ENCODE measurements at places on chromosomes 13 and 19. TPM values are rescaled to one million over a fixed set of nuclear protein-coding genes. Genes with fewer than 3 reads are reported as not detected.
A peak's percentile ranks its signal among the peaks of the same experiment; 100 is the strongest.

DNA sequence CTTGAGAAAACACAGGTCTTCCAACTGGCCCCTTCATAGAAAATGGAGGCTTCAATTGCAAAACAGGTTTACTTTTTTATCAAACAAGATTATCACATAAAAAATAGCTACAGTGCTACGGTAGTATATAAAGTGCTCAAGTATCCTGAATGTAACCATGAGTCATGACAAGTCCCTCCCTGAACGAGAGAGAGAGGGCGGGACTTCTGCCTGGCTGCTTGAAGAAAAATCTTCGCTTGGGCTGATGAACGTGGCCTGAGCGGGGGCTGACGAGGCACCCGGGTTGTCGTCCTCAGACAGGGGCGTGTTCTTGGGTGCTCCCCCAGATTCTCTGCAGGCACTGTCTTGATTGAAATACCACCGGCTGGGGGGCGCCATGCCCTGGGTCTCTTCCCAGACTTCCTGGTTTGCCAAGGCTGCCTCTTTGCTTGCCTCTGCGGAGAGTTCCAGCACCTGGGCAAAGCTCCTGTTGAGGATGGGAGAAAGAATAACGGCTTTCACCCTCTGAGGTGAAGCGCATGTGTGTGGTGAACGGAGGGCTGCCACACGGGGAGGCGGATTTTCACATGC is 23.2 kb upstream of the CPAMD8 start:
- H3K4me3 ChIP-seq, result no peak overlapping the region
- H3K36me3 ChIP-seq, result peaks cover 3% of the 10 kb centered on the region
- DNase-seq, result peak; percentile 63
- H3K4me1 ChIP-seq, result no peaks in the 10 kb centered on the region
- no peak overlapping the region for H3K27ac ChIP-seq

DNA sequence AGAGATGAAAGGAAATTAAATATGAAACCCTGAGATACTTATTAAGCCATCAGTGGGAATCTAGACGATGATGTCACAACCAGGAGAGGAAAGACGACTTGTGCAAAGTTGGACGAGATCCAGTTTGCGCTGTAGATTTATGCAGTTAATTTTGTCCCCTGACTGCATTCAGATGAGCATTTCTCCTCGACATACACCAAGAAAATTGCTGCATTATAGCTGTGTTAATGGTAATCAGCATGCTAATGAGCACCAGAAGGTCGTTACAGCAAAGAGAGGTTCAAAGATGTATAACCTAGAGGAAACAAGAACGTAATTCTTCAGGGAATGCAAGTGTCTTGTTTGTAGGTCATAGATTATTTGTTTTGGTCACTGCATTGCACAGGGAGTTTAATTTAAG is 371.7 kb downstream of the RBM26 start:
- H3K4me1 ChIP-seq, result no peaks in the 10 kb centered on the region
- H3K36me3 ChIP-seq, result no peaks in the 10 kb centered on the region
- no peaks in the 10 kb centered on the region for H3K27me3 ChIP-seq
- no peak overlapping the region for H3K27ac ChIP-seq

GRCh38 chr13:45932676-45933075 is 81.1 kb upstream of the SIAH3 start:
- H3K27ac ChIP-seq, result no peak overlapping the region
- H3K4me3 ChIP-seq, result no peak overlapping the region
- H3K4me1 ChIP-seq, result no peaks in the 10 kb centered on the region
- DNase-seq, result no peak
- no peaks in the 10 kb centered on the region for H3K36me3 ChIP-seq

DNA sequence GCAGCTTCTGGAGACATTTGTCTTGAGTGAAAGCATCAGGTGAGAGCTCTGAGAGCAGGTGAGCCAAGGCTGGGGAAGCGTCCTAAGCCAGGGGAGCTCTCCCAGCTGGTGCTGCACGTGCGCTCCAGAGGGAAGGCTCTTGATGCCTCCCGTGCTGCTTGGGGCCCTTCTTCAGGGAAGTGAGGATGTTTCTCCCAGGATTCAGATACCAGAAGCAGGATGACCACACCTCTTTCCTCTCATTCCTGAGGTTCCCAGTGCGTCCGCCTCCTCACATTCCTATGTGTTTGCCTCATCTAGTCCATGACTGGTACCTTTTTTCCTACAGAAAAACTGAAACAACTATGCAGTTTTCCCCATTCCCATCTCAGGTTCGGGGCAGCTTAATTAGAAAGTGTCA is 231.0 kb upstream of the IRS2 start:
- no peaks in the 10 kb centered on the region for H3K36me3 ChIP-seq
- H3K27me3 ChIP-seq, result no peaks in the 10 kb centered on the region
- H3K4me3 ChIP-seq, result no peak overlapping the region
- H3K27ac ChIP-seq, result peak overlapping the region; percentile 55

- no peak overlapping the region for H3K27ac ChIP-seq
- H3K4me1 ChIP-seq, result peaks cover 6% of the 10 kb centered on the region
- no peaks in the 10 kb centered on the region for H3K36me3 ChIP-seq
- H3K4me3 ChIP-seq, result no peak overlapping the region
Observed at GRCh38 chr13:33490461-33491327, 205.1 kb upstream of the STARD13 start.

DNA sequence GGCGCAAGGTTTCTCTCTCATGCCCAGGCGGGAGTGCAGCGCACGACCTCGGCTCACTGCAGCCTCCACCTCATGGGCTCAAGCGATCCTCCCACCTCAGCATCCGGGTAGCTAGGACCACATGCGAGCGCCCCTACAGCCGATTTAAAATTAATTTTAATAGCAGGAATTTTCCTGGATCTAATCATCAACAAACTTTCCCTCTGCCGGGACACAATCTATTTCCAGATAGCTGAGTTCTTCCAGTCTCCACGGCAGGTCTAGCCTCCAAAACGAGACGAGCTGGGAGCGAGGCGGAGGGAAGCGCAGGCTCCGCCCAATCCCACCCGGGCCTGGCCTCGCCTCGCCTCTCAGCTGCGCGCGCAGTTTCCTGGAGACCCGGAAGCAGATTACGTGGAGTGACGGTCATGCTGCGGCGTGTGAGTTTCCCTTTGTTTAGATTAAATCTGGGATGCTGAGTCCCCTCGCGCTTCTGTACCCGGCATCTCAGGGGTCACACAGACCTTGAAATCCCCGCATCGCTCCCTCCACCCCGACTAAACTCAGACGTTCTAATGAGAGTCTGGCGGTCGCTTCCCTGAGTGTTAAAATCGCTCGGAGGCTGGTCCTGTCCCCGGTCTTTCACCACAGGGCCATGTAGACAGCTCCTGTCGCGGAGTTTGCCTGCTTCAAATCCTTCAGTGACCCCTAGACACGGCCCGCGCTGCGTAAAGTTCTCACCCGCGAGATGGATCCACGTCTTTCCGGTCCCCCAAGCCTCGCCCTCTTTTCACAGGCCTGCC is at the start of gene ZNF880:
ZNF880 (plus strand) TSS at position 365 of the 782 bp plus-strand sequence; CDS start at position 408, 43 bp downstream.
- H3K27me3 ChIP-seq, result no peaks in the 10 kb centered on the region
- peak; percentile 93 for DNase-seq
- no peaks in the 10 kb centered on the region for H3K4me1 ChIP-seq
- H3K36me3 ChIP-seq, result no peaks in the 10 kb centered on the region
- peak within 1 kb of the TSS; percentile 84 for H3K4me3 ChIP-seq
- H3K27ac ChIP-seq, result peak within 1 kb of the TSS; percentile 100

- H3K27me3 ChIP-seq, result no peaks in the 10 kb centered on the region
- no peaks in the 10 kb centered on the region for H3K36me3 ChIP-seq
- H3K4me3 ChIP-seq, result no peak overlapping the region
- H3K4me1 ChIP-seq, result no peaks in the 10 kb centered on the region
- no peak overlapping the region for H3K27ac ChIP-seq
- DNase-seq, result no peak
Observed at GRCh38 chr19:15587663-15588062, 27.4 kb upstream of the CYP4F8 start.

GRCh38 chr13:39862900-39863299 is 207.4 kb downstream of the COG6 start:
- no peaks in the 10 kb centered on the region for H3K4me1 ChIP-seq
- H3K4me3 ChIP-seq, result no peak overlapping the region
- H3K27me3 ChIP-seq, result no peaks in the 10 kb centered on the region

- no peaks in the 10 kb centered on the region for H3K27me3 ChIP-seq
- no peak overlapping the region for H3K27ac ChIP-seq
- DNase-seq, result peak; percentile 33
- H3K36me3 ChIP-seq, result no peaks in the 10 kb centered on the region
- H3K4me1 ChIP-seq, result peaks cover 2% of the 10 kb centered on the region
Observed at GRCh38 chr13:94232956-94233355, 246.5 kb downstream of the DCT start.

GRCh38 chr13:98350746-98351330 is 173.8 kb upstream of the RNF113B start:
- H3K36me3 ChIP-seq, result no peaks in the 10 kb centered on the region
- H3K27me3 ChIP-seq, result no peaks in the 10 kb centered on the region
- H3K4me1 ChIP-seq, result peaks cover 2% of the 10 kb centered on the region
- no peak overlapping the region for H3K4me3 ChIP-seq

GRCh38 chr19:16202320-16203255 is 4.9 kb downstream of the AP1M1 start:
- H3K4me3 ChIP-seq, result no peak overlapping the region
- DNase-seq, result peak; percentile 24
- peaks cover 49% of the 10 kb centered on the region for H3K36me3 ChIP-seq
- peaks cover 14% of the 10 kb centered on the region for H3K4me1 ChIP-seq
- no peak overlapping the region for H3K27ac ChIP-seq

DNA sequence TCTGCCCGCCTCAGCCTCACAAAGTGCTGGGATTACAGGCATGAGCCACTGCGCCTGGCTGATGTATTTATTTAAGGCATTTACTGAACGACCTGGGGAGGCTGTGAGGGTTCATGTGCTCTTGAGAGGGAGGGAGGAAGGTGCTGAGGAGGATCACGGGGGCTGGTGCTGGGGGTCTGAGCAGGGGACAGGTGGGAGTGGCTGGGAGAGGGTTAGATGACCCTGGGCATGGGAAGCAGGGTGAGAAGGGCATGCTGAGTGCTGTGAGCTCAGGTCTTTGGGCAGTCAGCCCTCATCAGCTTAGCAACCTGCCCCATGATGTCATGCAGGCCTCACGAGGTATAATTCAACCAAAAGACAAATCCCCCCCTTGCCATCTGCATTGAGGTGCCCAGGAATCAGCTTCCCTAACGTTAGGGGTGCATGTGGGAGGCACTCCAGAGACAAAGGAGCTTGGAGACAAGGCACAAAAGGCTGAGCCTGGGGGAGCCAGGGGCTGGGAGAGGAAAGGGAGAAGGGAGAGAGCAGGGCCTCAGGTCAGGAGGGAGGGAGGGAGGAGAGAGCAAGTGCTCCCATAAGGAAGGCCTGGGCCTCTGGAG is 36.4 kb downstream of the SUGP2 start:
- H3K27me3 ChIP-seq, result no peaks in the 10 kb centered on the region
- H3K36me3 ChIP-seq, result peaks cover 30% of the 10 kb centered on the region
- no peak for DNase-seq
- no peak overlapping the region for H3K4me3 ChIP-seq

DNA sequence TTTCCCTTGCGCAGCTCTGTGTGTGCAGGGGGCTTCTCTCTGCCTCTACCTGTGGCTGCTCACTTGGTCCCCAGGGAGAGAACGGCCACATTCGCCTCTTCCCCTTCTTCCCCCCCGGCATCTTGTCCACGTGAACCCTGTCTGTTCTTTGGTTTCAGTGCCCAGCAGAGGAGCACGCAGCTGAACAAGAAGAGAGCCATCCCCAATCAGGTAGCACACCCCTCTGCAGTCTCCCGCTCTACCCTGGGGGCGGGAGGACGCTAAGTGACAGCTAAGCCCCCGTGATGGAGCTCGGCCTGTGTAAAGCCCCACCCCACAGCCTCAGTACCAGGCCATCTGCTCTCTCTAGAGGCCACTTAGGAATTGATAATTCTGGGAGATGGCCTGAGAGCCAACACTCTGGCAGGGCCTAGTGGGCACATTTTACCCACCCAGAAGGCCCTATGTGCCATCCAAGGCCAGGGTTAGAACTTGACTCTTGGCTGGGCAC is 30.2 kb downstream of the TMED1 start:
- H3K36me3 ChIP-seq, result peaks cover 33% of the 10 kb centered on the region
- no peaks in the 10 kb centered on the region for H3K4me1 ChIP-seq
- H3K4me3 ChIP-seq, result no peak overlapping the region
- H3K27ac ChIP-seq, result no peak overlapping the region
- H3K27me3 ChIP-seq, result no peaks in the 10 kb centered on the region

GRCh38 chr19:19847781-19848180 is 17.9 kb upstream of the ZNF253 start:
- H3K27me3 ChIP-seq, result no peaks in the 10 kb centered on the region
- H3K36me3 ChIP-seq, result no peaks in the 10 kb centered on the region
- H3K4me1 ChIP-seq, result no peaks in the 10 kb centered on the region
- no peak overlapping the region for H3K4me3 ChIP-seq
- DNase-seq, result no peak

DNA sequence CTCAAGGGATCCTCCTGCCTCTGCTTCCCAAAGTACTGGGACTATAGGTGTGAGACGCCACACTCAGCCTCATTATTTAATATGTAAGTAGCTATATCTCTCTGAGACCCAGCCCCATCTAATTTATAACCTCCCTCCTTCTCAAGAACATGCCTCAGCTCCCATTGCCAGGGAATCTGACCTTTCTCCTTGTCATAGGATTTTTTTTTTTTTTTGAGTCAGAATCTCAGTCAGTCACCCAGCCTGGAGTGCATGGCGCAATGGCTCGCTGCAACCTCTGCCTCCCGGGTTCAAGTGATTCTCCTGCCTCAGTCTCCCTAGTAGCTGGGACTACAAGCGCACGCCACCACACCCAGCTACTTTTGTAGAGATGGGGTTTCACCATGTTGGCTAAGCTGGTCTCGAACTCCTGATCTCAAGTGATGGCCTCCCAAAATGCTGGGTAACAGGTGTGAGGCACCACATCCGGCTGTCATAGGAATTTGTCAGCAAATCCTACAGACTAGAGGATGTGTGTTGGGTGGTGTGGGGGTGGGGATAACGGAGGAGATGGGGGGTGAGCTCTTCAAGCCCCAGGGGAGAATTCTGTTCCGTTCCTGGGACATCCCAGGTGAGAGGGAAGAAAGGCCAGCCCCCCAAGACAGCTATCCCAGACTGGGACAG is 5.1 kb upstream of the EPS8L1 start:
- no peak for DNase-seq
- peaks cover 21% of the 10 kb centered on the region for H3K27me3 ChIP-seq
- H3K36me3 ChIP-seq, result no peaks in the 10 kb centered on the region

DNA sequence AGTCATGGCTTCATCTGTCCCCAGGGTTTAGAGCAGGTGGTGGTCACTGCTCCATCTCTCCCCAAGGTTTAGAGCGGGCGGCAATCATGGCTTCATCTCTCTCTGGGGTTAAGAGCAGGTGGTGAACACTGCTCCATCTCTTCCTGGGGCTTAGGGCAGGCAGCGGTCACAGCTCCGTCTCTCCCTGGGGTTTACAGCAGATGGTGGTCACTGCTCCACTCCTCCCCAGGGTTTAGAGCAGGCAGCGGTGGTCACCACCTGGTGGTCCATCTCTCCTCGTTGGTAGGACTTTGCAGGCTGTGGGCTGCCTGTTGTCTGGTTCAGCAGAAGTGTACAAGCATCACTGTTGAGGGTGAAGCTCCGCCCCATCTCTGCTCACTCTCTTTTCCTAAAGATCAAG is 52.8 kb upstream of the ARHGEF7 start:
- no peaks in the 10 kb centered on the region for H3K36me3 ChIP-seq
- DNase-seq, result no peak
- H3K4me1 ChIP-seq, result no peaks in the 10 kb centered on the region
- no peak overlapping the region for H3K27ac ChIP-seq

Gene SLC5A5
- not detected for total RNA-seq

Gene KLK5
- total RNA-seq, result not detected

Gene USHBP1
- not detected for total RNA-seq

Gene C19orf67
- not detected for total RNA-seq

Gene LNX2
- 5.6 TPM for total RNA-seq

Gene GJB2
- total RNA-seq, result under 0.01 TPM

Gene IGFL1
- not detected for total RNA-seq

Gene PNMA8C
- 0.17 TPM for total RNA-seq

Gene ZNF546
- 15.7 TPM for total RNA-seq
